Umbilical cord (tissue), 2 donors: ENCODE measurements at places on chromosomes 3 and 15.

GRCh38 chr3:122745369-122746021 is 48.1 kb downstream of the HSPBAP1 start:
- DNase-seq, result no peak

DNA sequence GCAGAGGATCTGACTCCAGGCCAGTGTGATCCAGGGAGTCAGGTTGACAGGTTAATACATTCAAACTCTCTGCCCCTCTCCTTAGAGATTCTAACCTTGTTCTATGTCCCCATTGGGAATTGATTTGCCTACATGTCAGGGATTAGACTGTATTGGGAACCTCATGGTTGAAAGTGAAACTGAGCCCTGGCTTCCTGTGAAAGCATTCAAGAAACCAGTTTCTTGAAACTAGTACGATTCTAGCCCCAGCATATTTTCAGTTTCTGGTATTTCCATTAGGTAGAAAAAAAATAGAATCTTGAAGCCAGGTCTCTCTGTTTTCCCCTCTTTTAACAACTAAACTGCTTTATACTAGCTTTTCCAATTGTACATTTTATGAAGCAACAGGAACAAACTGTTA is 140.4 kb upstream of the ABI3BP start:
- DNase-seq, result no peak

- no peak for DNase-seq
Measured at GRCh38 chr3:157445857-157446256, 9.2 kb downstream of the PTX3 start.

DNA sequence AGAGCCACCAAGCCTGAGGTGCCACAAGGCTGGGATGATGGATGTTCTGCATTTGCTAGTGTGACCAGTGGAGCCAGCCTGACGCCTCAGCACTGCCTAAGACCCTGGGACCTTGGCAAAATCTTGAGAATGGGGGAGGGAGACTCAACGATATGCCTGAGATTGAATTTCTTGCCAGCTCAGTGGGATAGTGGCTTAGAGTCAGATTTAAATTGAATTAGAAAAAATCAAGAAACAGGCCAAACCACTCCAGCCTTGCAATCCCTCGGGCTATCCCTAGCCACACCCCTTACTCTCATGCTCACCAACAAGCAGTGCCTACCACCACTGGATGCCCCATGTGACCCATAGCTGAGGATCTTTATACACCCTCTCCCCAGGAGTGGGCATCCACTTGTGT is 18.7 kb upstream of the PDE8A start:
- peak; percentile 32 for DNase-seq

DNA sequence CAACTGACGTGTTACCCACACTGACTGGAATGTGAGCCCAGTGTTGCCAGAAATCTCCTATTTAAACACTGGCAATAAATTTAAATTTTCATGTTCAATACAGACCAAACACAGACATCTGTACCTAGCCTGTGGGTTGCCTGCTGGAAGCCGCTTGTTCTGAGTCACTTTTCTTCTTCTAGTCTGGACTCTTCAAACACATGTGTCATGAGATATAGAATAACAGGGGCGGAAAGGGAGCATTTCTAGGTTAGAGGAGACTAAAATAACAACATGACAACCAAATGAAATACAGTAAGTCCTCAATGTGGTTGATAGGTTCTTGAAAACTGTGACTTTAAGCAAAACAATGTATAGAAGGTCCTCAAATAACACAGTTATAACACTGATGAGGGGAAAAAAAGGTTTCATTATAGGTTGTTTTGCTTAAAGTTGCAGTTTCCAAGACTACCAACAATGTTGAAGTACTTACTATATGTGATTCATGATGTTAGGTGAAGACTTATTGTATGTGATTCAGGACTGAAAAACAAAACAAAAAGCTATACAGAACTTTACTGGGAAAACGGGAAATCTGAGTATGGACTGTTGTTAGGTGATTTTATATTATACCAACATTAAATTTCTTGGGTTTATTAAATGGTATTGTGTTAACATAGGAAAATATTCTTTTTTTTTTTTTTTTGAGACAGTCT is 63.1 kb downstream of the PRKAR2A start:
- no peak for DNase-seq

- no peak for DNase-seq
Measured at GRCh38 chr15:57344282-57344681, 32.0 kb upstream of the CGNL1 start.

DNA sequence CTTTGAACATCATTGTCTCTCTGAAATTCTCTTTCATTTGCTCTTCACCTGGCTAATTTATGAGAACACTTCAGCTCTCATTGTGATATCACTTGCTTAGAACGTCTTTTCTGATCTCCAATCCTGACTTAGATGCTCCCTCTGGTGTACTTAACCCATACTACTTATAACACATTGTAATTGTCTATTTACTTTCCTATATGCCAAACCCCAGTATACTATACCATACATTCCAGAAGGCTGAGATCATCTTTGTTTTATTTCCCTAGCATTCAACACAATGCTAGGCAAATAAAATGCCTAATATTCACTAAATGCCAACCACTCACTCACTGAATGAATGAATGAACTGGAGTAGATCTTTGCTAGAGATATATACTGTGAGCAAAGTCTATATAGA is 27.0 kb upstream of the PEX5L start:
- DNase-seq, result no peak

- DNase-seq, result no peak
Measured at GRCh38 chr3:185401319-185401955, 38.5 kb downstream of the MAP3K13 start.

DNA sequence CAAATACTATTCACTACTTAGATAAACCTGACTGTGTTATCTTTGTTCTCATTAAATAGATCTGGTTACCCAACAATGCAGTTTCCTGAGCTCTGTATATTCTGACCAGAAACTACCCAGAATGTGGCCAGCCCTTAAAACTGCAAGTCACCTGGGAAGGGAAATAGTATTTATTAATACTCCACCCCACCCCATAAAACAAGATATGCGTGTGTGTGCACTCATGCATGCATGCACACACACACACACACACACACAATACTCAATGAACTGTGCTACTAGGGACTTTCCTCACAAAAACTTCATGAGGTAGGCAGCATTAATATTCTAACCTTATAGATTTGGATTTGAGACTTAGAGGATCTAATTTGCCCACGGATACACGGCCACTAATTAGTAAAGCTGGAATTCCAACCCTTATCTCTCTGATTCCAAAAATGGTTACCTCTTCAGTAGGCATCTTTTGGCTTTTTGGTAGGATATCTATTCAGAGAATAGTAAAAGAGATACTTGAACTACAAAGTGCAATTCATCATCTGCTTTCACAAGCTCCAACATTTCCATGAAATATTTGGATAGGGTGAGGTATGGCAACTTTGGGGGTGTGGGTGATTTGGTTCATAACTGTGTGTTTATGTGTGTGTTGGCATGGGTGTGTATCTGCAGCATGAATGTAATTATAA is 197.0 kb upstream of the CFAP20DC start:
- DNase-seq, result no peak

DNA sequence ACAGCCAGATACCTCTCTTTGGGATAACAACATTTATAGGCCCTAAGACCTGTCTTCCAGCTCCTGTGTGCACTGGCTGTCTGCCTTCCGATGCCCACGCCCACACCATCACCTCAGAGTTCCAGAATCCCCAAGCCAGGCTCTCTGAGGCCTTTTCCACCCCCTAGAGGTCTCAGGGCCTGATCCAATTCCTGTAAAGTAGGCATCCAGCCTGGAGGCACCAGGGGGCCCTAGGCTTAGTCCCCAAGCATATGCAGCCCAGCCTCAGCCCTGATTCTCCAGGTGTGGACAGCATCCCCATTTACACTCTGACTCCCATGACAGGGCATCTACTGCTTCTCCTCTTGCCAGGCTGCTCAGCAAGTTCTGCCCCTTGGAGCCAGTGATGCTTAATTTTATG is 72.7 kb upstream of the CORO2B start:
- no peak for DNase-seq

GRCh38 chr3:184651904-184652303 is 60.0 kb downstream of the MAGEF1 start:
- no peak for DNase-seq

DNA sequence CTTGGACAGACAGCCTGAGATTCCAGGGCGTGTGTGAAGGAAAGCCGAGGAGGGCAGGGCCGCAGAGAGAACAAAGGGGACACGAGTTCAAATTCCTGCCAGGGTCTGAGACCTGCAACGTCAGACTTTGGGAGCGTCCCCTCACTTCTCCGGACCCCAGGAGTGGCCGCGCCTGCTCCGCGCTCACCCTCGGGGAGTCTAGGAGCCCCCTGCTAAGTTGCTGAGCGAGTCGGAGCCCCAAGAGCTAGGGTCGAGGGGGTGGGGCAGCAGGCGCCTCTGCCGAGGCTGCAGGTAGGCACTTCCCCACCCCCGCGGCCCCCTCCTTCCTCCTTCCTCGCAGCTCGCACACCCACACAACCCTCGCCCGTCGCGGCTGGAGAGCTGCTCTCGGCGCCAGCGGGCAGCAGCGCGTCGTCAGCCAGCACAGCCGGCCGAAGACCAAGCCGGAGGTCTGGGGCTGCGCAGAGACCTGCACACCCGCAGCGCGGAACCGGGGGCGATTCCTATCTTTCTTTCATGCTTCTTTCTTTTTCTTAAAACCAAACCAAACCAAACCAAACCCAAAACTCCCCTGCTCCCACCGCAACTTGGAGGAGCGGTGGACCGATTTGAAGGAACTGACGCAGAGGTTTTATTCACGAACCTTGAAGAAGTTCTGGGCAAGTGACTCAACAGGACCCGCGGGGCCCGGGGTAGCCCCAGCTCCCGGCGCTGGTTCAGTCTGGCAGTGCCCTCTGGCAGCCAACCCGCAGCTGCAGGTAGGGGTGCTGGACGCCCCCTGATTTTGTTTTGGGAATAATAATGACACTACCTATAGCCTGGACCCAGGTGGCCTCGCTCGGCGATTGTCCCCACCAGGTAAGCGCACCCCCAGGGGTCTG is at the start of gene ANKRD34C:
TSS of gene ANKRD34C (plus strand) at position 352 of the 881 bp plus-strand sequence. CDS start 10,563 bp downstream, outside the sequence.
- no peak for DNase-seq

DNA sequence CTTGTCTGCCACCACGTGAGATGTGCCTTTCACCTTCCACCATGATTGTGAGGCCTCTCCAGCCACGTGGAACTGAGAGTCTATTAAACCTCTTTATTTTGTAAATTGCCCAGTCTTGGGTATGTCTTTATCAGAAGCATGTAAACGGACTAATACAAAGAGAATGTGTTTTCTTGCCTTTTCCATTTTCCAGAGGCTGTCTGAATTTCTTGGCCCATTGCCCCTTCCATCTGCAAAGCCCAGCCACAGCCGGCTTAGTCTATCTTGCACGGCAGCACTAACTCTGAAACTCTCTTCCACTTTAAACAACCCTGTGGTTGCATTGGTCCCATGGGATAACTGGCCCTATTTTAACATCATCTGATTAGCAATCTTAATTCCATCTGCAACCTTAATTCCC is 215.3 kb downstream of the LRTM1 start:
- DNase-seq, result no peak

- no peak for DNase-seq
Measured at GRCh38 chr3:167731393-167731792, 3.3 kb downstream of the PDCD10 start.

- no peak for DNase-seq
Measured at GRCh38 chr3:157408499-157409149, 28.0 kb upstream of the PTX3 start.

DNA sequence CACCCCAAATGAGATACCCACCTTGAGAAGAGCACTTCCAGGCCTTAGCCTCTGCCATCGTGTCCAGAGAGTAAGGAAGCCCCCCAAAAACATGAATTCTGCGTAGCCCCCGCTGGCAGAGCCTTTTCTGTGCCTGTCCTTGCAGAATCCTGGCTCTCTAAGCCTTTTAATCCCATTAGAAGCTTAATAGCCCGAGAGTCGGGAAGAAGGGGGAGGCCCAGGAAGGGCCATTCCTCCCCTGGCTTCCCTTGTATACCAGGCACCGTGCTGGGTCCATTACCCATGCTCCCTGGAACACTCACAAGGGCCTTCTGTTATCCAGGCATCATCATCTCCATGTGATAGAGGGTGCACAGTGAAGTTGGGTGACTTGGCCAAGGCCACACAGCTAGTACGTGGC is 7.1 kb downstream of the SPTBN5 start:
- DNase-seq, result no peak

DNA sequence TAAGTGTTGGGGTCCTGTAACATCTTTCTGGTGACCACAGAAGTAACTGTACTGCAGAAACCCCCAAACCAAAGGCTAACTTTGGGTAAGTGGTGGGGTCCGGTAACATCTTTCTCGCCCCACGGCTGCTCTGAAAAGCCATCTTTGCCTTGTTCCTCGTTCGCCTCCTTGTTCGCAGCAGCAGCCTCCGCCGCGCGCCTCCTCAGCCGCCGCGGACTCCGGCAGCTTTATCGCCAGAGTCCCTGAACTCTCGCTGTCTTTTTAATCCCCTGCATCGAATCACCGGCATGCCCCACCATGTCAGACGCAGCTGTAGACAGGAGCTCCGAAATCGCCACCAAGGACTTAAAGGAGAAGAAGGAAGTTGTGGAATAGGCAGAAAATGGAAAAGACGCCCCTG is 316.8 kb downstream of the TUSC7 start:
- DNase-seq, result no peak

GRCh38 chr3:56060521-56061278 is 407.6 kb downstream of the ERC2 start:
- no peak for DNase-seq

DNA sequence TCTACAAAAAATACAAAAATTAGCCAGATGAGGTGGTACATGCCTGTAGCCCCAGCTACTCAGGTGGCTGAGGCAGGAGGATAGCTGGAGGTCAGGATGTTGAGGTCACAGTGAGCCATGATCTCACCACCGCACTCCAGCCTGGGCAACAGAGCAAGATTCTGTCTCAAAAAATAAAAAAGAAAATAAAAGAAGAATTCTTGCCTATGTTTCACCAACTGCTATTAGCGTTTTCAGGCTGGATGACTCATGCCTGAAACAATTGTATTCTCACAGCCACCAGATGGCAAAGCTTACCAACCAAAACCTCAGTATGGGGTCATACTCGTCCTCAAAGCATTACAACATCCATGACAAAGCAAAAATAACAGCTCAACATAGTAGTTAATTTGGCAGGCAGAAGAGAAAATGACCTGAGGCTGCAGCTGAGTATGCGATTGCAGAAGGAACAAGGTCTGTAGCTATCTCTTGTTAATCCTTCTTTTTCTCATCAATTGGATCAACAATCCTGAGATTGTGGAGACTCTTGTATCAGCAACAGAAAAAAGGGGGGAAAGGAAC is 52.2 kb downstream of the TP53BP1 start:
- DNase-seq, result peak; percentile 77

- no peak for DNase-seq
Measured at GRCh38 chr3:62500556-62501288, 127.4 kb upstream of the FEZF2 start.

GRCh38 chr15:28901987-28902745 is 16.4 kb downstream of the APBA2 start:
- no peak for DNase-seq

- peak; percentile 22 for DNase-seq
Measured at GRCh38 chr3:194840661-194841514, 155.2 kb downstream of the FAM43A start.

GRCh38 chr3:78830470-78830869 is 937.3 kb downstream of the ROBO1 start:
- DNase-seq, result no peak
